AML-193 (cell line): ENCODE measurements at places on chromosomes 3 and 15.

DNA sequence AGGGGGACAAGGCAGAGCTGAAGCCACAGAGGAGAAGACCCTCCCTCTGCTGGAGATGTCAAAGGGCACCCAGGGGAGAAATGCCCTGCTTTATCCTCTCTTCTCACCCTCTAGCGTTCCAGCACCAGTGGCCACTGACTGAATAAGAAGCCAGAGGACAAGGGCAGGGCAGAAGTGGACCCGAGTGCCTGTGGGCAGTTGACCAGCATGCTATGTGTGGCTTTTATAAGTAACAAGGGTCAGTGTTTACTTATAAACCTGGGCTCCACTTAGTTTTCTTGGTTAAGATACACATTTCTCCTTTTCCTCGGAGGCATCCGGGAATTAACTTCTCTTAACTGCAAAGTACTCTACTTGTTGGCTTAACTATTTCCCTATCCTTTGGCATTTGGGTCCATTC is 13.3 kb upstream of the HDAC11 start:
- no peak for DNase-seq

DNA sequence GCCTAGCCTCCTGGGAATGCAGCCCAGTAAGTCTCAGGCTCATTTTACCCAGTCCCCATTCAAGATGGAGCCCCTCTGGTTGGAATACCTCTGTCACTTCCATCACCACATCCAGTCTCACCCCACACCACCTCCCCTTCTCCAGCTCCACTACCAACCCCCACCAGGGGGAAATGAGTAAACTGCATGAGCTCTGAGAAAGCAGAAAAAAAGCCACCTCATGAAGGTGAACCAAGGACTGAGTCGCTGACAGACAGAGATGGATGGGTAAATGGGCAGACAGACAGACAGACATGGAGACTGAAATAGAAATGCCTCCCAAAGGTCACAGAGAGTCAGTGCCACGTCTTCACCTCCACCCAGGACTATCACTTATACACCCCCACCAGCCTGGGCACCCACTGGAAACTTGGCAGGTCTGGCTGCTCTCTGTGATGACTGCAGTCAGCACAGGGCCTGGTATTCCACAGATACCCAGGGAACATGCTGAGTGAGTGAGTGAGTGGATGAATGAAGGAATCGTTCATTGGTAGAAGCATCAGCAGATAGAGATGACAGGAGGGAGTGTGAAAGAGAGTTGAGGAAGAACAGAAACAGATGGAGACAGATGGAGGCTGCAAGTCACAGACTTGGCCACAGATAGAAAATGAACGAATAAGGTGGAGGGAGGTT is 4.9 kb upstream of the LOXL1 start:
- DNase-seq = no peak

- no peak for DNase-seq
Measured at GRCh38 chr3:66075281-66075680, 36.6 kb upstream of the MAGI1 start.

DNA sequence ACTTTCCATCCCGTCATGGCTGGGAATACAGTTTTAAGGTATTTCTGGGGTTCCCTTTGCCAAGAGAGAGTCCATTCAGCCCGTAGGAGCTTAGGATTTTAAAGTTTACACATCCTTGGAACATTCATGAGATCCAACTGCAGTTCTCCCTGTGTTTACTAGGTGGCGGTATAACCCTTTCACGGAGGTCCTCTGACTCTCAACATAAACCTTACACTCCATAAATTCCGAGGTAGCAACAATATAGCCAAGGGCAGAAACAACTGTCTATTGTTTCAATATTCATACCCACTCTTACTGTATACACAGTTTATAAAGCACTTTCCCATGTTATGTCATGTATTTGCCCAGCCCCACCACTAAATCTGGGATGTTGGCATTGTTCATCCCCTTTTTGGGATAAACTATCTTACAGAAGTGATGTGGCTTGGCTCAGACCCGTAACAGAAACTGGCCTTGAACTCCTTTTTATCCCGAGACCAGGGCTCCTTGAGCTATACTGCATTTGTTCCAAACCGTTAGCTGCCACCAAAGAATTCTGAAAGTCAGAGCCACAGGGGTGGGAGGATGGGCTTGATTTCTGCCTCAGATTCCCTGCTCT is 69.2 kb upstream of the COL6A5 start:
- DNase-seq = peak; percentile 71

DNA sequence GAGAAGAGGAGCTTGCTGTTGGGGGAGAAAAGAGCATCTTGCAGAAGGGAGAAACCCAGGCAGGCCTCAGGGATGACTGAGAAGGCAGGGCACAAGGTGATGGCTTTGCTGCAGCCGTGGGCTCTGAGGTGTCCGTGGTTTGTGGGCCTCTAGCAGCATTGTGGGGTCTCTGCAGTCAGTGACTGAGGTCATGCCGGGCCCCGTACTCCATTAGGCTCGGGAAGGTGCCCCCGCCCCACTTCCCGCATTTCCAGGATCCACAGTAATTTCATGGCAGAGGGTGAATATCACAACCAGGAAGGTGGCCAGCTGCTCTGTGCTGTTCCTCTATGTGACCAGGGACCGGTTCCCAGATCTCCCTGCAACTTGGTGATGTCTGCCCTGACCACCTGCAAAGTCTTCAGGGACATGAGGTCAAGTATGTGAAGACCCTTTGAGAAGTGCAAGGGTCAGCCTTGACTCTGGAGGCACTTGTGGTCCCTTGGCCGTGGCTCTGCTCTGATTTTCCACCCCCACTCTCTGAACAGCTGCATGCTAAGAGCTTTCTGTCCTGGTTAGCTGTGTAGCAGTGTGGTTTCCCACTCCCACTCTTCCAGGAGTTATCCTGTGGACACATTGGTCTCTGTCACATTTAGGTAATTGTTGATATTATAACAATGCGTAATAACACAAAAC is 3.6 kb downstream of the KLF13 start:
- no peak for DNase-seq

DNA sequence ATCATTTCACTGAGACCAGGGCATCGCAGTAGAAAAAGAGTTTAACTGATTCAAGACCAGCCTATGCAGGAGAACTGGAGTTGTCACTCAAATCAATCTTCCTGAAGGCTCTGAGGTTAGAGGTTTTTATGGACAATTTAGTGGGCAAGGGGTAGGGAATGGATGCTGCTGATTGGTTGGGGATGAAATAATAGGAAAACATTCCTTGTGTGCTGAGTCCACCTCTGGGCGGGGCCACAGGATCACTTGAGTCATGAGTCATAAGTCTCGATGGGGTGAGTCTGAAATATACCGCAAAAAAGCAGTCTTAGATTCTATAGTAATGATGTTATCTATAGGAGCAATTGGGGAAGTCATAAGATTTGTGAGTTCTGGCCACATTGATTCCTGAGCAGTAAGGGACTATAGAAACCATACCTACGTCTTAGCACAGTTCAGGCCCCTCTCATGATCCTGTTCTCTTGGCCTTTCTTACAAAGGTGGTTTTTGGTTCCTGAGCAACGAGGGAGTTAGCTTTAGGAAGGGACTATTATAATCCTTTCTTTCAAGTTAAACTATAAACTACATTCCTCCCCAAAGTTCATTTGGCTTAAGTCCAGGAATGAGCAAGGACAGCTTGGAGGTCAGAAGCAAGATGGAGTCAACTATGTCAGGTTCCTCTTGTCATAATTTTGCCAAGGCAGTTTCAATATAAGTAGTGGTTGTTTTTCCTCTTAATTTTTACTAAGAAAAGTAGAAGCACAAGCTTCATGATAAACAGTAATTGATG is 2.7 kb upstream of the OPA1 start:
- DNase-seq = peak; percentile 56

DNA sequence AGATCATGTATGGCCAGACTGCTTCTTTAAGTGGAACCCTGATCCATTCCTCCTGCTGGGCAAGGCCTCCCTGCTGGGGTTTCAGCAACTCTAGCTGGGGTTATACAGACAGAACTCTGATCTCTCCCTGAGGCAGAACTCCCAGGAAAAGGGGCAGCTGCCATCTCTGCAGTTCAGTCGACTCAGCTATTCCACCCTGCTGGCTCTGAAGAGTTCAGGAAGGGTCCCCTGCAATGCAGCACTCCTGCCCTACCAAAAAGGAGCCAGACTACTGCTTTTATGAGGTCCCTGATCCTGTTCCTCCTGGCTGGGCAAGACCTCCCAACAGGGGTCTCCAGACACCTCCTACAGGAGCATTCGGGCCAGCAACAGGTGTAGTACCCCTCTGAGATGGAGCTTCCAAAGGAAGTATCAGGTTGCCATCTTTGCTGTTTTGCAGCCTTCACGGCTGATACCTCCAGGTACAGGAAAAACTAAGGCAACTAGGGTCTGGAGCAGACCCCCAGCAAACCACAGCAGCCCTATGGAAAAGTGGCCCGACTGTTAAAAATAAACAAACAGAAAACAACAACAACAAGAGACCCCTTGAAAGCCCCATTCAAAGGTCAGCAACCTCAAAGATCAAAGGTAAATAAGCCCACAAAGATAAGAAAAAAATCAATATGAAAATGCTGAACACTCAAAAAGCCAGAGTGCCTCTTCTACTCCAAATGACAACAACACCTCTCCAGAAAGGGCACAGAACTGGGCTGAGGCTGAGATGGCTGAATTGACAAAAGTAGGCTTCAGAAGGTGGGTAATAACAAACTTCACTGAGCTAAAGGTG is 14.2 kb upstream of the CP start:
- DNase-seq = no peak

- DNase-seq = no peak
Measured at GRCh38 chr3:47082519-47082918, 81.4 kb downstream of the SETD2 start.

GRCh38 chr15:60573936-60574335 is 95.0 kb upstream of the ICE2 start:
- no peak for DNase-seq

- no peak for DNase-seq
Measured at GRCh38 chr3:52402101-52402521, 42.8 kb downstream of the SEMA3G start.

DNA sequence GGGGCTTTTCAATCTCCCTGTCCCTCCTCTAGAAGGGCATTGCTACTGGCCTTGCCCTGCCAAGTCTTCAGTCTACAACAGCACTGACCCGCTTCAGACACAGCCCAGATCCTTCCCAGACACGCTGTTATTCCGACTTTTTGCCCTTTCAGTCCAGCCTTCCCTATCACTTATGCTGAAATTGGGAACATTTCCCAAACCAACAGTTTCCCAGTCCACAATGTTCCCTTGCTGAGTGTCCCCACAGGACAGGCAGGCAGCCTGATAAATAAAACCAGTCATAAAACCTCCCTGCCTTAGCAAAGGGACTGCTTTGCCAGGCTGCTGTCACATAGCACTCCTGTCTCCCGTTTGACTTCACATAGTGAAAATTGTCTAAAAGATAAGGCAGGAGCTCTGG is 43.5 kb downstream of the GOLGA6L2 start:
- DNase-seq = no peak

DNA sequence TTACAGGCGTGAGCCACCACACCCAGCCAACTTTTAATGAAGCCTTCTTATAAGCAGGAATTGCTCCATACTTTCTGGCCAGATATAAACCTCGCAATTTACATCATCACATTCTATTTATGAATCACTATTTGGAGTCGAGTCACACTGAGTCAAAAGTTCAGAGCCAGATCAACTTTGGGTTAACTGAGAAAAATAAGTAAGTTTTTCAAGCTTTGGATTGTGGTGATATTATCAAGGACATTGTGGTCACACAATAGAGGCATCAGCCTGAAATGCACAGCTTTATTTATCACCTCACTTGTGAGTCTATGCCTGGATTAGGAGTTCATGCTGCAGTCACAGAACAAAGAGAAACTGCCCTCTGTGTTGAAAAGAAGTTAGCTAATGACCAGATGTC is 1163.5 kb downstream of the ROBO1 start:
- DNase-seq = no peak

GRCh38 chr3:116614795-116615362 is 94.7 kb upstream of the TUSC7 start:
- peak; percentile 18 for DNase-seq

DNA sequence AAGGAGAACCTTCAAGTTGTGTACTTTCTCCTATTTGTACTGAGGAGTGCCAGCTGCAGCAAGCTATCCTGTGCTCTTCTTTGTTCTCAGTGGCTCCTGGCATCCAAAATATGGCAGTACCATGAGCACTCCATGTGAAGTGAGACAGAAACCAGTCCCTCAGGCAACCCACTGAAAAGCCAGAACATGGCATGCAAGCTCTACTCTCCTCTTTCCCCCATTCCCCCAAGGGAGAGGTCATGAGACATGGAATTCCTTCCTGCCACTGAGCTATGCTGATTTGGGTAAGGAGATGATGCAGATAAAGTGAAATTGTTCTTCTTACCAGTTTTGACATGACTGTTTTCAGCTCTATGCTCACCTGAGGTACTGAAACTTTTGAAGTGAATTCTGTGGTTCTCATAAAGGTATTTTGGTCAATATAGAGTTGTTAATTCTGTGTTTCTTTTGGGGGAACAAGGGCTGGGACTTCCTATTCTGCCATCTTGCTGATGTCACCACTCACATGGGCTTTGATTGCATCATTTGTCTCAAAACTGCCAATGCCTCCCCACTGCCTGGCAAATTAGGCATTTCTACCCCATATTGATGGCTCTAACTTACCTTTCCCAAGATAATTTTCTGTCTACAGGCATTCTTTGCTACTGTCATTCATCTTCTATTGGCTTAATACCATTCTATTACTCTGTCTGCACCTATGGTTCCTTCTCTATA is 22.8 kb upstream of the CEP152 start:
- DNase-seq = no peak

DNA sequence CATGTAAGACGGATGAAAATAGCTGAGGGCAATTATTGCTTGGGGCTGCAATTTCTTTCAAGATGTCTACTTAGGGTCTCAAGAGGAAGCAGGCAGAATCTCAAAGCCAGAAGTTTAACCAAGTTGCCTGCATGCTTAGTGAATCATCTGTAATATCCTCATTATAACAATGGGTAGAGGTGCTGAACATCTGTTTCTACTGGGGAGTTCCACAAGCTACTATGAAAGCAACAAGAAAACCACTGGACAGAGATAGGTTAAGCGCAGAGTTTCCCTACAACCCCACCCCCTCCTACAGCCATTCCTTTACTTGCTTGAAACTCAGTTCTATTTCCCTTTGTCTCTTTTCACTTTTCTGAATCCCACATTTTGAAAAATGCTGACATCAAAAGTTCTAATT is 759.4 kb upstream of the GBE1 start:
- DNase-seq = no peak

DNA sequence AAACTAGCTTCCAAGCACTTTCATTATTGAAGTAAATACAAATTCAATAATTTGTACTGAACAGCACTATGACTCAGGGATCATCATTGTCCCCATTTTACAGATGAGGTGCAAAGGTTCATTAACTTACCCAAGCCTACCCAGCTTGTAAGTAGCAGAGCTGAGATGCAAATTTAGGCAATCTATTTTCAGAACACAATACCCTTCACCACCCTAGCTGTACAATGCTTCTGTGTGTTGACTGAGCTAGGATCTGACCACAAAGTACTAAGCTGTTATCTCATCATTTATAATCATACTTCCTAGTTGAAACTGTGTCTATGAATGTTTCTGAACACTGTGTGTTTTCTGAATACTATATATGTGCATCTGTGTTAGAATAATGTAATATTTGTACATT is 3.2 kb upstream of the ILDR1 start:
- DNase-seq = no peak

GRCh38 chr3:183129243-183129642 is 29.9 kb upstream of the MCCC1 start:
- DNase-seq = no peak
